ENCODE measurements at places on chromosomes 2 and 18. TPM values are rescaled to one million over a fixed set of nuclear protein-coding genes. Genes with fewer than 3 reads are reported as not detected.

DNA sequence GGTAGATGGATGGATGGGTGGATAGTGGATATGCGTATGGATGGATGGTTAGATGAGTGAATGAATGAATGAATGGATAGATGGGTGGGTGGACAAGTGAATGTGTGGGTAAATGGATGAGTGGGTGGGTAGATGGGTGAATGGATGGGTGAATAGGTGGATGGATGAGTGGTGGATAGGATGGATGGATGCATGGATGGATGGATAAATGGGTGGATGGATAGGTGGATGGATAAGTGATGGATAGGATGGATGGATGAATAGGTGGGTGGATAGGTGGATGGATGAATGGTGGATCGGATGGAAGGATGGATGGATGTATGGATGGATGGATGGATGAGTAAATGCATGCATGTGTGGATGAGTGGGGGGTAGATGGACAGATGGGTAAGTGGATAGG lies 169.3 kb downstream of the ACKR3 start:
- no peaks in the 10 kb centered on the region for H3K4me1 ChIP-seq
- no peaks in the 10 kb centered on the region for H3K36me3 ChIP-seq
- no peaks in the 10 kb centered on the region for H3K27me3 ChIP-seq
- H3K4me3 ChIP-seq: no peak overlapping the region
- DNase-seq: no peak

GRCh38 chr18:7608781-7609201 lies 41.7 kb downstream of the PTPRM start:
- H3K27me3 ChIP-seq: no peaks in the 10 kb centered on the region
- no peaks in the 10 kb centered on the region for H3K36me3 ChIP-seq
- no peak overlapping the region for H3K4me3 ChIP-seq
- peak overlapping the region; percentile 47 for H3K27ac ChIP-seq

- H3K4me3 ChIP-seq: no peak overlapping the region
- no peaks in the 10 kb centered on the region for H3K36me3 ChIP-seq
- no peak overlapping the region for H3K27ac ChIP-seq
- H3K4me1 ChIP-seq: no peaks in the 10 kb centered on the region
- DNase-seq: no peak
- H3K27me3 ChIP-seq: no peaks in the 10 kb centered on the region
These were observed 51.9 kb upstream of the TMEM163 start for GRCh38 chr2:134770702-134771101.

DNA sequence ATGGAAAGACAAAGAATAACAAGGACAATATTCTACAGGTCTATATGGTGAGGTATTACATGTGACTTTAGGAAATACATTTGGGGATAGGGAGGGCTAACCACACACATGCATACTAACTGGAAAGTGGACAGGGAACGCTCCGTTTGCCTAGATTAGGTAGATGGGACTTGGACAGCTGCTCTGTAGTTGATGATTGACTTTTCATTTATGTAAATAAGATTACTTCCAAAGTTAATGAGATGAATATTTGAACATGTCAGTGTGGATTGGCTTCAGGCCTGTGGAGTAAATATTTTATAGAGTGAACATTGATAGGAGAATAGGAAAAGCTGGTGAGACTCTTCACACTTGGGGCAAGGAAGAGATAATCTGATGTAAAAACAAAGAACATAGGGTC lies 142.0 kb downstream of the NCK2 start:
- H3K4me1 ChIP-seq: peaks cover 11% of the 10 kb centered on the region
- peak overlapping the region; percentile 71 for H3K27ac ChIP-seq
- no peak overlapping the region for H3K4me3 ChIP-seq

The DTNA gene
- total RNA-seq: 47.6 TPM

- DNase-seq: no peak
- H3K4me1 ChIP-seq: no peaks in the 10 kb centered on the region
- H3K36me3 ChIP-seq: no peaks in the 10 kb centered on the region
- H3K27ac ChIP-seq: no peak overlapping the region
- H3K4me3 ChIP-seq: no peak overlapping the region
These were observed 10.8 kb downstream of the ALPG start for GRCh38 chr2:232417489-232417888.

DNA sequence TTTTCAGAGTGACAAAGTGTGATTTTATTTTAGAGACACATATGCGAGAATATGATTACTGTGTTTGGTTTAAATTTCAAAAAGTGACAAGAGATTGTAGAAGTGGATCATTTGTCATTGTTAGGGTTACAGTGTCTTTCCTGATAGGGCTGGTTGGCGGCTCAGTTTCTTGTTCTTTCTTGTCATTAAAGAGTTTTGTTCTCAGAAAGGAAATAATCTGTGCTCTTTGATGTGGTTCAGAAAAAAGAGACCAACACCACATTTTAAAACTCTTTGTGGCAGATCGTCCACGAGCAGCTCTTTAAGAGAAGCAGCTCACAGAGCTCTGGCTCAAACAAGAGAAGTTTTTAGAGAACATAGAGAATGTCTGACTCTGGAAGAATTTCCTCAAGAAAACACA lies 45.6 kb upstream of the ZNF532 start:
- peaks cover 4% of the 10 kb centered on the region for H3K4me1 ChIP-seq
- DNase-seq: no peak
- H3K4me3 ChIP-seq: no peak overlapping the region
- H3K27ac ChIP-seq: no peak overlapping the region

GRCh38 chr2:110124038-110124825 lies 8.6 kb upstream of the MALL start:
- no peaks in the 10 kb centered on the region for H3K4me1 ChIP-seq
- no peak overlapping the region for H3K27ac ChIP-seq
- no peaks in the 10 kb centered on the region for H3K36me3 ChIP-seq
- no peak for DNase-seq

DNA sequence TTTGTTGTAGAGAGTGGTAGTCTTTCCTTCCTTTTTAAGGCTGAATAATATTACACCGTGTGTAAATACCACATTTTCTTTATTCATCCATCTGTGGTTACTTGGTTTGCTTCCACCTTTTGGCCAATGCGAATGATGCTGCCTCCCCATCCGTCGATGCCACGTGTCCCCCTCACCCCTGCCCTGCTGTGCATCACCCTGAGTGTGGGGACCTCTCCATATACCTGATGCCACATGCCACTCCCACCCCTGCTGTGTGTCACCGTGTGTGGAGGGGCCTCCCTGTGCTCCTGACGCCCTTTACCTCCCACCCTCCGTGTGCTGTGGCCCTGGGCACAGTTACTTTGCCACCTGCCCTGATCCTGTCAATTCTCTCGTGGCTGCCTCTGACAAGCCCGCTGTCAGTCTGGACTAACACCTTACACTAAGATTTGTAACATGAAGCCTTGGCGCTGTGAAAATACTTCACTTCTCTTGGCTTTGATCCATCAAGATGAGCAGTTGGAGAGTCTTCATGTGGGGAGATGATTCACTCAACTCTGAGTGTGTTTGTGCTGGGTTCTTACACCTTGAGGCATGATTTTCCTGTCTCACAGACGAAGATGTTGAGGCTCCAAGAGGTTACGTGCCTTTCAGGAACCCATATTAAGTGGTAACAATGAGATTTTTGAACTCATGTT lies 234.0 kb downstream of the ZNF407 start:
- no peak overlapping the region for H3K27ac ChIP-seq
- H3K4me1 ChIP-seq: no peaks in the 10 kb centered on the region
- H3K27me3 ChIP-seq: no peaks in the 10 kb centered on the region
- H3K36me3 ChIP-seq: no peaks in the 10 kb centered on the region
- no peak overlapping the region for H3K4me3 ChIP-seq

DNA sequence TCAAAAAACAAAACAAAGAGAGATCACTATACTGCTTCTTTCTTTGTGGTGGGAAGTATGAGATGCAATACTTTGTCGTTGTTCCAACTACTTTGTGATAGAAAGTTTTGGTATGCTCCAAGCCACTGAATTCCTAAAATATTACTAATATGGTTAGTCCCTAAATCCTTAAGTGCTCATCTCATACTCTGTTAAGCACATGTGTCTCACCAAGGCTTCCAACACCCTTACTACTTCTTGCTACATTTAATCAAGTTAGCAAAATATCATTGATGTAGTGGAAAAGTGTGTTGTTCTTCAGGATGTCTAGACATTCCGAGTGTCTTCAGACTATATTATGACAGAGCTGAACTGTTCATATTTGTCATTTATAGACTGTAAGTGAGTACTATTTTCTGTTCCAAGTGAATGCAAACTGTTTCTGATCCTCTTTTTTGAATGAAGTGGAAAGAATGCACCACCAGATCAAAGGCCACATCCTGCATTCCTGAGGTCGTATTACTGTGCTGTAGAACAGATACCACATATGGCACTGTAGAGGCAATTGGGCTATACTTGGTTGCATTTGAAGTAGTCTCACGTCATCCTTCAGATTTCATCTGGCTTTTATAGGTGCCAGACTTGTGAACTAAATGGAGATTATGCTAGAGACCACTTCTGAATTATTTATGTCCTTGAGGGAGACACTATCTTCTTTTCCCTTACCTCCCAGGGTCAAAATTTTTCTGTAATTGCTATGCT lies 298.4 kb upstream of the ZNF521 start:
- no peak overlapping the region for H3K27ac ChIP-seq
- H3K4me1 ChIP-seq: no peaks in the 10 kb centered on the region
- H3K36me3 ChIP-seq: no peaks in the 10 kb centered on the region
- H3K4me3 ChIP-seq: no peak overlapping the region
- no peaks in the 10 kb centered on the region for H3K27me3 ChIP-seq

DNA sequence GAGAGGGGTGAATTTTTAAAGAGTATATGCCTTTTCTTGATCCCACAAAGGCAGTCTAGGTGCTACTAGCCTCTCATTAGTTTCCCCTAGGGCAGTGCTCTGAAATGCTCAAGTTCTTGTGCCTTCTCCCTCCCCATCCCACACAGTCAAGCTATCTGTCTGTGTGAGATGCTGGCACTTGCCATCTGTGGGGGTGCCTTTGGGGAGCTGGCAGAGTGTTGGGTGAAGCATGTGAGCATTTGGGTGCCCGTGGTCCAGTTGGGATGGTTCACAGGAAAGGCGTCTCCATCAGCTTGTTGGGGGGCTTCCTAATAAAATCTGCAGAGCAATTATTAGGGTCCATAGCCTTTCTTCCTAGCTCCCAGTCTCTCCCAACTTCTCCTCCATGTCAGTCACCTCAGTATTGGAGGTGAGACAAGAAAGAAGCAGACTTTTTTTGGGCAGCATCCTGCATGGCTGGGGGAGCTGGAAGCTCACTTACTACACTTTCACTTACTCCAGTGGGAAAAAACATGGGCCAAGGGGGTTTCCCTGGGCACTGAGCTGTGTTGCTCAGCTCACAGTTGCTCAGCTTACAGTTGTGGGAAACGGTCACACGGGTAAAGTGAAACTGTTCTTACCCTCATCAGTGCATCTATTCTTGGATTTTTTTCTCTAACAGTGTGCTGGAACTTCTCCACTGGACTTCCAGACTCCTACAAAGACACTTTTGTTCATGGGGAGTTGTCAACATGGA lies 29.3 kb downstream of the COLEC11 start:
- no peaks in the 10 kb centered on the region for H3K36me3 ChIP-seq
- DNase-seq: peak; percentile 13
- no peaks in the 10 kb centered on the region for H3K4me1 ChIP-seq
- no peaks in the 10 kb centered on the region for H3K27me3 ChIP-seq

DNA sequence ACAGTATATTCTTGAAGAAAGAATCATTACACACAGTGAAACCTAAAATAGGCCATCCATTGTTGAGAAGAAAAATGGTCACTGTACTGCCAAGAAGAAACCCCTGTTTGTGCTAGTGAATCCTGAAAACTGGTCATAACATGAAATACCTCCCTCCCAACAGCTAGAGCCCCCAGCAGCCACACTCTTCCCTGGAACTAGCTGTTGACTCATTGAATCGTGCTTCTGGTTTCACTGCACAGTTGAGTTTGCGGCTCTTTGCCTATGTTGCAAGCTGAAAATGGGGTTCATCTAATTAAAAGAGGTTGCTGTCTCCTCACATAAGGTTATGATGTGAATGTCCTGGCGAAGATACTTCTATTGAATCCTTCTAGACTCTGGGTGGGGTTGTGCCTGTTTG lies 86.3 kb downstream of the UGGT1 start:
- H3K27me3 ChIP-seq: no peaks in the 10 kb centered on the region
- H3K27ac ChIP-seq: no peak overlapping the region
- DNase-seq: no peak
- H3K36me3 ChIP-seq: peaks cover 11% of the 10 kb centered on the region
- no peaks in the 10 kb centered on the region for H3K4me1 ChIP-seq

Measured in aorta (tissue), 5 donors.